ENCODE measurements at places on chromosomes 11 and 22. TPM values are rescaled to one million over a fixed set of nuclear protein-coding genes. Genes with fewer than 3 reads are reported as not detected.

DNA sequence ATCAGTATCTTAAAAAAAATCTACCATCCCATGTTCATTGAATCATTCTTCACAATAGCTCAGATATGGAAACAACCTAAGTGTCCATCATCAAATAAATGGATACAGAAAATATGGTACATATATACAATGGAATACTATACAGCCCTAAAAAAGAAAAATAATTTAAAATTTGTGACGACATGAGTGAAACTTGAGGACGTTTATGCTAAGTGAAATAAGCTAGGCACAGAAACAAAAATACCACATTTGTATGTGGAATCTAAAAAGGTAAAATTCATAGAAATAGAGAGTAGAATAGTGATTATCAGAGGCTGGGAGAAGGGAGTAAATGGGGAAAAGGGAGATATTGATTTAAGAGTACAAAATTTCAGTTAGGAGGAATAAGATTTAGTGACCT lies 38.8 kb downstream of the OR9I1 start:
- no peak for DNase-seq

DNA sequence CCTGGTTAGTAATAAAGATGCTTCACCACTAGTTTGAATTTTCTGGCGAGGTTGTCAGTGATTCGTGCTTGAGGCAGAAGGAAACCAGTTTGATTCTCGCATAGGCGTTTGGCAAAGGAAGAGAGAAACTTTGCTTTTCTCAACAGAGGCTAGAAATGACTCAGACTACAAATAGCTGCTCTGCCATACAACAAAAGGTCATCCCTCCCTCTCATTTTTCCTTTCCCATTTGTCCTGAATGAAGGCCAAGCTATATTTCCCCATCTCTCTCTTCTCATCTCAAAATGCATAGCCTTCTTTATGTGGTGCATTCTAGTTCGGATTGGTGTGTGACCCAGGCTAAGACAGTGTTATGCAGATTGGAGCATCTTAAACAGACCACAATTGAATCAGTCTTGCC lies 741.4 kb downstream of the NTM start:
- DNase-seq: peak; percentile 92

GRCh38 chr22:32818446-32819115 lies 17.1 kb downstream of the TIMP3 start:
- DNase-seq: no peak

DNA sequence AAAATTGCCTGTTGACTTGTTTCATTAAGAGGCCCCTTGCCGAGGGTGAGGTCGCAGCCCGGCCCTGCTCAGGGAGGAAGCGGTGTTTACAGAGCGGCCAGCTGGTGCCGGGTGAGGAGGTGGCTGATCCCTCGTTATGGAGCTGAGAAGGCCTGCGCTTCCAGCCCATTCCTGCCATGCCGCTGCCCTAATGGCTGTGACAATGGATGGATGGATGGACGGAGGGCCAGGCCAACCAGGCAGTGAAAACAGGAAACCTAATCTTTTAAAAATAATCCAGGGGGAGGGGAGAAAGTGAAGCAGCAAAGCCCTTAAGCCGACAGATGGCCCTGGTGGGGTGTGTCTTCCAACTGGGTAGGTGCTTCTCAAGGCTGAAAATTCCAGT lies 38.5 kb downstream of the BCR start:
- DNase-seq: peak; percentile 70

DNA sequence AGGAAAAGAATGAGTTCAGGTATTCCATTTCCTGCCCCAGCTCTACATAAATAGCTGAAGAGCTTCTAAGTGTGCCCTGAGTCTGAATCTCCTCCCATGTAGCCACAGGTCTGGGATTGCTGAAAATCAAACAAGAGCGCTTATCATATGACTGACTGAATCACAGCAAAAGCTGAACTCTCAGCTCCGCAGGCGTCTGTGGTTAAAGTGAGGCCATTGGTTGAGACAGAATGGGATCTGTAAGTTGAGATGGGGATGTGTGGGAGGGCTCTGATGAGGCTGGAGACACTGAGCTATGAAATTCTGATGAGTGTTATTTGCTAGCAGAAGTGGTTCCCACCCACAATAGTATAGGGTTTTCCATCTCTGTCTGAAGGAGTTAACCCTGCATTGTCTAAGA lies 637.0 kb downstream of the OPCML start:
- peak; percentile 97 for DNase-seq

DNA sequence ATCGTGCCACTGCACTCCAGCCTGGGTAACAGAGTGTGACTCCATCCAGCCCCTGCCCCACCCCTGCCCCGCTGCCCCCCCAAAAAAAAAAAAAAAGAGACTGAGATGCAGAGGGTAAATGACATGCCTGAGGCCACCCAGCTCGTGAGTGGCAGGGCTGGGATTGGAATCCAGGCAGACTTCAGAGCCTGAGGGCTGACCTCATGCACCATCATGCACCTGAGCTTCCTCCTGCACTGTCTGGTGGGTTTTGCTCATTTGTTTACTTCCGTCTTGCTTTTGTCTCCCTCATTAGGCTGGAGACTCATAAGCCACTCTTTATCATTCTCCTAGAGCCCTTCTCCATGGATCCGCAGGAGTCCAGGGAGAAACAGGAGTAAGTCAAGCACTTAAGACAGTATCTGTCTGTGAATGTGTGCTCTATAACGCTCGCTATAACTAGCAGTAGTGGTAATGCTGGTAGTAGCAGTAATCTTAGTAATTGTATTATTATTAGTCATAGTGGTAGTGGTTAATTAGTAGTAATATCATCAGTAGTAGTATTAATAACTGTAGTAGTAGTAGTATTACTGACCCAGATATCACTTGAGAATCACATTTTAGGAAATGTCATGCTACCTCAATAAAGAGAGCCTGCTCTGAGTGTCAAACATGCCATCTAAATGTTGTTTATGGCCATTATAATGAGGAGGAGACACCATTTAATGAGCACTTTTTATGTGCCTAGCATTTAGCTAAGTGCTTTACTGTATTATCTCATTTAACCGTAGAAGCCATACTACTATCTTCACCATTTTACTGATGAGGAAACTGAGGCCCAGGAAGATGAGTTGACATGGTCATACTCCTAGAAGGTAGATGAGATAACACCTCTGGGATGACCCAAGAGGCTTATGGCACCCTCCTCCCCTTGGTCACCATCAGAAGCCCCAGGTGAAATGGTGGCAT lies 85.0 kb downstream of the NAT10 start:
- DNase-seq: no peak

- no peak for DNase-seq
These were observed 205.0 kb downstream of the FAM76B start for GRCh38 chr11:95584589-95584988.

- DNase-seq: no peak
These were observed 5.4 kb downstream of the HINFP start for GRCh38 chr11:119126675-119127268.

GRCh38 chr11:27807596-27807995 lies 107.3 kb upstream of the BDNF start:
- DNase-seq: no peak

GRCh38 chr22:37470087-37470445 lies 16.1 kb downstream of the MFNG start:
- DNase-seq: no peak

GRCh38 chr11:77557553-77557952 lies 32.2 kb upstream of the AQP11 start:
- peak; percentile 4 for DNase-seq

GRCh38 chr11:93274851-93275250 lies 55.7 kb upstream of the DEUP1 start:
- DNase-seq: no peak

GRCh38 chr11:117045196-117045595 lies 53.0 kb downstream of the SIK3 start:
- DNase-seq: no peak

- DNase-seq: no peak
These were observed 183.9 kb downstream of the CEP164 start for GRCh38 chr11:117511483-117511930.

DNA sequence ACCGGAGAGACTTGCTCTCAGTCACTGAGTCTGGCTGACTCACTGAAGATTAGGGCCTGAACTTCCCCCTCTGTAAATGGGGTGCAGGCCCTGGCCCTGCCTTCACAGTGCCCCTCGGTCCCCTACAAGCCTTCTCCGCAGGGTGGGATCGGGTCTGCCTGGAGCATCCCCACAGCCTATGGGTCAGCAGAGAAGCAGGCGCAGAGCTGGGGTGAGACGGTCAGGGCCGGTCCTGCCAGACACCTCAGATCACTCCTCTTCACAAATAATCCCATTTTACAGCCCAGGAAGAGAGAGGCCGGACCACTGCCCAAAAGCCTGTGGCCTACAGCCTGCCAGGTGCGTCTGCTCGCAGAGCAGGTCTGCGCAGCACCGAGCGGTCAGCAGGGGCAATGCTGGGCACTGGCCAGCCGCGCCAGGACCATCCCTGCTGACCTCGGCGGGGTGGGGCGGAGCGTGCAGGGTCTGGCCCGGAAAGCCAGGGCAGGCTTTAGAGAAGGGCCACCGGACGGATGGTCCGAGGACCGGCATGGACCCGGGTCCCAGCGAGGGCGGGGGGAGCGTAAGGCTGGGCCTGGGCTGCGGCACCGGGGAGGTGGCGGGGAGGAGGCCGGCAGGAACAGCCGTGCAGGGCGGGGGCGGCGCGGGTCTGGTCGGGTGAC lies 522 bp upstream of the SEPTIN5 start:
- DNase-seq: no peak

DNA sequence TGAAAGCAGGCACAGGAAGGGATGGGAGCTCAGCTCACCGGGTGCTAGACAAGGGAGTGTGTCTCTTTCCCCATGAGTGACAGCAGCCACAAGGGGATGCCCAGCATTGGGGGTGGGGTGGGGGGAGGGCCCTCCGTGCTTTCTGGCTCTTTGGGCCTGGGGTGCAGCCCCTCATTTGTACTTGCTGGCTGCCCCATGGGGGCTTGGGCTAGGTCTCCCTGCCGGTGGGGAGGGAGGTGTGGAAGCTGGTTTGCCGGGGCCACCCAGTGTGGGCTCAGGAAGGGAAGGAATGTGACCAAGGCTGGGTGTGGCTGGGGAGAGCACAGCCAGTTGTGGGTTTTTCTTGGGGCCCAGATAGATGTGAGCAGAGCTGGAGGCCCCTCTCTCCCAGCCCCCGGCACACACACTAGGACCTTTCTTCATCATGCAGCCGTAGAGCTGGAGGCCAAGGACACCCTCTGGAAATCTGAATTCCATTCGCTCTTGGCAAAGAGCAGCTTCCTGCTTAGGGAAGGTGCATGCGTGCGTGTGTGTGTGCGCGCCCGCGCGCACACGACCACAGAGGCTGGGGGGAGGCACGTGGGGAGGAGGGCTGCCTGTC lies 25.8 kb downstream of the KCNQ1OT1 start:
- peak; percentile 18 for DNase-seq

DNA sequence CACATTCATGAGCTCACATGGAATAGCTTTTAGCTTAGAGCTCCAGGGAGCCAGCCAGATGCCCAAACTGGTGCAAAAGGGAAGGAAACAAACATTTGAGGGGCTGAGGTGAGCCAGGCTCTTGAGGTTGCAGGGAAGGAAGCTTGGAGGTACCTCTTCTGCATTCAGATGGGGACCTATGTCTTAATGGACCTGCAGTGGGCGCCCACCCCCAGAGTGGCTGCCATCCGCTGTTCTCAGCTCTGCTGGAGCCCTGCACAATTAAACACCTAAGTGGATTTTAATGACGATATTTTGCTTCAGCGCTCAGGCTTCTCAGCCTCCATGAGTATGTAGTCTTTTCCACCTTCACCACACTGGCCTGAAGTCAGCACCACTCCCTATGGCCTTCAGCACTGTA lies 100.8 kb downstream of the LDLRAD3 start:
- DNase-seq: no peak

DNA sequence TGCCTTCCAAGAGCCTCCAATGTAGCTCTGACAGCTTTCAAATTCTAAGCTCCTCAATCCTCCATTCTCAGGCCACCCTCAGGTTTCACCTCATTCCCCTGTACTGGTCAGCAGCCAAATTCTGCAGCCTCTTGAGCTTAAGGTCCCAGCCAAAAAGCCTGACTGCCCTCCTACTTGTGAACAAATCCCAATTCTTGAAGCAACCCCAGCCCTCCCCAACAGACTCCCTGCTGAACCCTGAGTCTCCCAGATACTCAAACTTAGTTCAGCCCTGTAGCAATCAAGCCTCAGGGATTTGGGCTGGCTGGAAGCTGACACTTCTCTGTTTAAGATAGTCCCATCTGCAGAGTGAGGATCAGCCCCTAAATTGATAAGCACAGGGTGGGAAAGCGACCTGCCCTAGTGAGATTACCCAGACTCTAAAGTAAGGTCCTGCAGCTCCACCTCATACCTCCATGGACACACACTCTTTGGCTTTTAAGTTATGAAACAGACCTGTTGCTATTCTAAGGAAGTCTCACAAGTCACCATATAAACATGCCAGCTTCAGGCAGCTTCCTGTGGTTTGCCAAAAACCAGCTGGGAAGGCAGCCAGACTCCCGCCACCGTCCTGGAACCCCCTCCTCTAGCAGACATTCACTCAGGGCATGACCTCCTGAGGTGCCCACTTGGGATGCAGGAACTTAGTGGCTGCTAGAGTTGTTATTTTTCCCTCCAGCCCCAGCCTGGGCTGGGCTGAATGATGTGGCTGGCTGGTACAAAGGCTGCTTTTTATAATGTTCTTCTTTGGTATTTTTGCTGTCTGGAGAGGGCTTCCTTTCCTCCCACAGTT lies 82.5 kb upstream of the PICALM start:
- peak; percentile 65 for DNase-seq

GRCh38 chr11:87290304-87290922 lies 252.7 kb downstream of the TMEM135 start:
- peak; percentile 20 for DNase-seq

DNA sequence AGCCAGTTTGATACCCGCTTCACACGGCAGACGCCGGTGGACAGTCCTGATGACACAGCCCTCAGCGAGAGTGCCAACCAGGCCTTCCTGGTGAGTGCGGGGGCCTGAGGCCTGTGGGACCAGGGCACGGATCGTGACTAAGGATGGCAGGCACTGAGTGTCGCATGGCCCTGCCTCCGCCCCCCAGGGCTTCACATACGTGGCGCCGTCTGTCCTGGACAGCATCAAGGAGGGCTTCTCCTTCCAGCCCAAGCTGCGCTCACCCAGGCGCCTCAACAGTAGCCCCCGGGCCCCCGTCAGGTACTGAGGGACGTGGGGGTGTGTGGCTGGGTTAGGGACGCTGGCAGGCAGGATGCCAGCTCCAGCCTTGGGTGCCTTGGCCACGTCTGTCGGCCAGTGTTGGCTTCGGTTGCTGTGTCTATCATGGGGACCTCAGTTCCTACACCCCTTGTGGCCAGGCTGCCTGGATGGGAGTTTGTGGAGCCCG lies 3.0 kb downstream of the PTPRCAP start:
- no peak for DNase-seq

MUC6 gene
- total RNA-seq: not detected

RAG2 gene
- not detected for total RNA-seq

INTS4 gene
- 35.0 TPM for total RNA-seq

DLG2 gene
- 2.8 TPM for total RNA-seq

SART1 gene
- total RNA-seq: 36.3 TPM

MLC1 gene
- total RNA-seq: 0.09 TPM

ADORA2A gene
- total RNA-seq: 3.9 TPM

ADM gene
- 78.7 TPM for total RNA-seq

MS4A6A gene
- not detected for total RNA-seq

LPXN gene
- 3.7 TPM for total RNA-seq

OR10D3 gene
- total RNA-seq: not detected

MAP6 gene
- 3.9 TPM for total RNA-seq

P2RX6 gene
- 0.45 TPM for total RNA-seq
